ENCODE measurements at places on chromosomes 12 and 14.

DNA sequence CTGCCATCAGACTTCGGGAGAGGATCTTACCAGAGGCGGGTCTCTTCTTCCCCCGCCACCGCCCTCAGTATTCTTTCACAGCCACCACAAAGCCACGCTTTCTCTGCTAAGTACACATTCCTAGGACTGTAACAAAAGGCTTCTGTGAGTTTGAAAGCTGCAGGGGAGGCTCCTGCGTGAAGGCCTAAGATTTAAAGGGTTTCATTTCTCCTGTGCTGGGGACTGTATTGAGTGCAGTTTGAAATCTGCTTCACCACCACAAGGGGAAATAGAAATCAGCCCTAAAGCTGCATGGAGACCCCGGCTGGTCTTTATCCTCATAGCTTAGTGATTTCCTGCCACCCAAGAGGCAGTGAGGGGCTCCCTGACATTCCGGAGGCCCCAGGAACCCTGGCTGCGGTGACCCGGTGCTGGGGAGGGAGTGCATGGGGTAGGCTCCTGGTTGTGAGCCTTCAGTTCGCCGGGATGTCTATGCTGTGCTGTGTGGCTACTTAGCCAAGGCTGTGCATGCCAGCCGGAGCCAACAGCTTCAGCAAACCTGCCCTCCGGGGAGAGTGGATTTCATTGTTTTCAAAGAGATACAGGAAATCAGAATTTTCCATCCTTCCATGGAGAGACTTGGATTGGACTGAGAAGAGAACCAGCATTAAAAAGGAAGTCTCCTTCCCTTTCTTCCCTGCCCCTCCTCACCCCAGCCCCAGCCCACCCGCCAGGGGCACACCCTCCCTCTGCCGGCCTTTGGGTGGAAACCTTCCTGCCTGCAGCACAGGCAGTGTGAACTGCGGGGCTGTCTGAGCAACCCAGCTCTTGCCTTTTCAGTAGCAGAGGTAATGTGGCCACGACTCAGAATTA, 163.3 kb downstream of the ETV6 start:
- no peak for DNase-seq

DNA sequence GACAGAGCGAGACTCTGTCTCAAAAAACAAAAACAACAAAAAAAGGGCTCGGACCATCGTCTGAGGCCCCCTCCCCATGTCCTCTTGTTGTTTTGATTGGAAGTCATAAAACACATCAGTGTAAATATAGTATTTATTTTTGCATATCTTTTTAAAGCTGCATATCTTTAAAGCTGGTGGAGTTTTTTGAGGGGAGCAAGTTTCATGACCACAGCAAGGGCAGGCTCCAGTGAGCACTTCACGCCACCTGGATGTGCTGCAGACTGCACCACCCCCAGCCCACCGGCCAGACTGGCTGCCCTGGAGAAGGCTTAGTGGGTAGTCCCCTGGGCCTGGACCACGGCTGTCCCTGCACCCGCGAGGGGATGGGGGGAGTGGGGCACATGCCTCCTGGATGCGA, 11.9 kb upstream of the BCL7A start:
- no peak for DNase-seq

DNA sequence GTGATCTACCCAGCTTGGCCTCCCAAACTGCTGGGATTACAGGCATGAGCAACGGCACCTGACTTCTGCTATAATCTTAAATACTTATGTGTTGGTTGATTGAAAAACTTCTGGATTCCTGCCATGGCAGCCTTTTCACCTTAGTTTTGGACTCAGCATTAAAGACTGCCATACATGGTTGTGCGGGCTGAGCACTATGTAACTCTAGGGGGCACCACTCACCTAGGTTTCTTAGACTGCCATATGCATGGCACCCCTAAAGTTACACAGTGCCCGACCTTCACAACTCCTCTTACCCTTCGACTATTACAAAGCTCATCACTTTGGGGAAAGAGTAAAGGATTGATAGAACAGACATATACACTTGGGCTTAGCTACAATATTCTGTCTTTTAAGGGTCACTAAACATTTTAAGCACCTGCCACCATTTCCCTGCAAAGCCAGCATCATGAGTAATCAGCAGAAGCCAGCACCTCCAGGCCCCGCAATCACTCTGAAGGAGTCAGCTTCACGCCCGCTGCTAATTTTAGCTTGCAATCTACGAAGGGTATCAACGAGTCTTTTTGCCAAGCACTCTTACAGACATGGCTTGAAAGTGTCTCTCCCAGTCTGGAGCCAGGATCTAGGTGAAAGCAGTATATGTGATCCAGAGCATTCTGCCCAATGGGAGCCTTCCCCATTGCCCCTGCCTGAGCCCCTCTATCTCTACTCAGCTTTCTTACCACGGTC, 59.8 kb downstream of the SUDS3 start:
- no peak for DNase-seq

DNA sequence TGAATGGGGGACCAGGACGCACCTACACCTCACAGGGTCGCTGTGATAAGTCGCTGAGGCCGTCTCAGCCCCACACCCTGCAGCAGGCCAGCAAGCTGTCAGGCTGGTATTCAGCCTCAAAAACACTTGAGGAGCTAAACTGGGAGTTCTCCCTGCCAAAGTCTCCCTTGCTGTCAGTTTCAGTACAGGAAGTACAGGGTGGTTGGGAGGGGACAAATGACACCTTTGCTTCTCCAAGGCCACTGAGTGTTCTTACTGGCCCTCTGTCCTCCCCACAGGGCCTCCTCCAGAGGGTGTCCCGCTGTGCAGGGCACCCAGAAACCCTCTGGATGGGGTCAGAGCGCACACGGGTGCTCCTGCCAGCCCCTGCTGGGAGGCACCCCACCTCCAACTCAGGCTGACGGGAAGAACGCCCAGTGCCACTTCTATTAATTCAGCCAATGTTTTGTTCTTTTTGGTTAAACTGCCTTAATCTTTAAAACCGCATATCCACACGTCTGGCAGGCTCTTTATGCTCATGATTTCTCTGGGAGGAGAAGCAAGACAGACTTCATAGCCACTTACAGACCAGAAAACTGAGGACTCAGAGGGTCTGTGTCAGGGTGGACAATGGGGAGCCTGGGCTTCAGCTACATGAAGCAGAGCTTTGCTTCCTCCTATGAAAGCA, 75.9 kb downstream of the ITPK1 start:
- no peak for DNase-seq

- no peak for DNase-seq
These were observed 107.1 kb downstream of the LGMN start for GRCh38 chr14:92641306-92641705.

DNA sequence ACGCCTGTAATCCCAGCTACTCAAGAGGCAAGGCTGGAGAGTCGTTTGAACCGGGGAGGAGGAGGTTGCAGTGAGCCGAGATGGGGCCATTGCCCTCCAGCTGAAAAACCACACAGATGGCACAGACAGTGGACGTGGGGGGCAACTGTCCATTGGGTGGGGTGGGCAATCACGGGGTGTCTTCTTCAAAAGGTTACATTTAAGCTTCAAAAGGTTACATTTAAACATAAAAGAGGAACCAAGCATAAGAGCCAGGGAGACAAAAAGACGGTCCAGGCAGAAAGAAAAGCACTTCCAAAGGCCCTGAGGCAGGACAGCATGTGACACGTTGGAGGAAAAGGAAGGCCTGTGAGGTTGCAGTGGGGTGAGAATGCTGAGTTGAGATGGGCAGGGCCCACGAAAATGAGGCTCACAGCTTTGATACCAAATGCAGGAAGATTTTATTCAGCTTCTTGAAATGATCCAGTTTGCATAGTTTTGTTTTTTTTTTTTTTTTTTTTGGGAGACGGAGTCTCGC, 10.7 kb downstream of the SCARB1 start:
- DNase-seq: no peak

- no peak for DNase-seq
These were observed 155.2 kb downstream of the TGFB3 start for GRCh38 chr14:75826599-75826998.

- DNase-seq: no peak
These were observed 5.8 kb downstream of the CCNB1IP1 start for GRCh38 chr14:20327005-20327869.

DNA sequence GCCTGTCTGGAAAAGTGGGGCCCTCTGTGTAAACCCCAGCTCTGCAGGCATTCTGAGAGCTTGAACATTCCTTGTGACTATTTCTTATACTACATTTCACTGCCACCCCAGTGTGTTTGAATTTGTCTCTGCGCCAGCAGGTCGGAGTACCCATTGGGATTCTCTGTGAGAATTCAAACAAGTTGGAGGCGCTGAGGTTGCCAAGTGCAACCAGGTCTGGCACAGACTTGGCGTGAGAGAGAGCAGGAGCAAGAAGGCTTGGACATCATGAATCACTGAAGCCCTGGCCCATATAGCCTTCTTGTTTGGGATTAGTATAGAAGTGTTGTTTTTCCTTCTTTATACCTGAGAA, 33.0 kb upstream of the ATP2A2 start:
- no peak for DNase-seq

- no peak for DNase-seq
These were observed 813.1 kb upstream of the NOVA1 start for GRCh38 chr14:27410981-27411380.

DNA sequence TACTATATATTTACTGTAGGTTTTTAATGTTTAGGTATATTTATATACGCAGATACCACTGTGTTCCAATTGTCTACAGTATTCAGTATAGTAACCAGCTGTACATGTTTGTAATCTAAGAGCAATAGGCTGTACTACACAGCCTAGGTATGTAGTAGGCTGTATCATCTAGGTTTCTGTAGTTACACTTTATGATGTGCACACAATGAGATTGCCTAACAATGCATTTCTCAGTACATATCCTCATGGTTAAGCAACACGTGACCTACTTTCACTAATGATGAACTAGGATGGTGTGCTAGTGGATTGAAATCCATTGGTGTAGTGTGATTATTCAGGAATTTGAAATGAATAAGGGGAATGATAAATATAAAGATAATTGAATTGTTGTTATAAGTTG, 77.7 kb downstream of the ETNK1 start:
- DNase-seq: no peak

GRCh38 chr12:66409195-66409871, 107.0 kb downstream of the HELB start:
- peak; percentile 34 for DNase-seq

Data from activated CD4-positive, alpha-beta T cell treated with anti-CD3 and anti-CD28 coated beads for 48 hours (primary cell).